ENCODE measurements at places on chromosomes 16 and 17. TPM values are rescaled to one million over a fixed set of nuclear protein-coding genes. Genes with fewer than 3 reads are reported as not detected.
A peak's percentile ranks its signal among the peaks of the same experiment; 100 is the strongest.

DNA sequence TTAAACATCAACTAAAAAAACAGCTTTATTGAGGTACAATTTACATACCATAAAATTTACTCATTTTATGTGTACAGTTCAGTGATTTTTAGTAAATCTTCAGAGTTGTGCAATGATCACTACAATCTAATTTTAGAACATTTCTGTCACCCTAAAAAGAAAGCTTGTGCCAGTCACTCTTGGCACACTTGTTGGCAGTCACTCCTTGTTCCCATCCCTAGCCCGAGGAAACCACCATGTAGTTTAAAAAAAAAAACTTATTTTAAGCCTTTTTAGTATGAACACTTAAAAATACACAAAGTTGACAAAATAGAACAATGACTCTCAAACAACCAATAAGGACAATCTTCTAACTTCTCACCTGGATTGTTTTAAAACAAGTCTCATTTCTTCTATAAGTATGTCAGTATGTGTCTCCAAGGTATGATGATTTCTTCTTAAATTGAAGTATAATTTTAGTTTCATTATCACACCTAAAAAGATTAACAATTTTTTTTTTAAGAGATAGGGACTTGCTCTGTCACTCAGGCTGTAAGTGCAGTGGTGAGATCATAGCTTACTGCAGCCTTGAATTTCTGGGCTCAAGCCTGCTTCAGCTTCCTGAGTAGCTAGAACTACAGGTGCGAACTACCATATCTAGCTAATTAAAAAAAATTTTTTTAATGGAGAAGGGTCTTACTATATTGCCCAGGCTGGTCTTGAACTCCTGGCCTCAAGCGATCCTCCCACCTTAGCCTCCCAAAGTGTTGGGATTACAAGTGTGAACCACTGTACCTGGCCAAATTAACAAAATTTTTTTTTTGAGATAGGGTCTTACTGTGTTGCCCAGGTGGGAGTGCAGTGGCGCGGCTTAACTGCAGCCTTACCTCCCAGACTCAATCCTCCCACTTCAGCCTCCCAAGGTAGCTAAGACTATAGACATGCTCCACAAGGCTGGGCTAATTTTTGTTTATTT, 53.2 kb downstream of the PPM1E start:
- no peak for DNase-seq

GRCh38 chr16:77569406-77569805, 134.6 kb upstream of the ADAMTS18 start:
- DNase-seq: no peak

GRCh38 chr17:44360826-44361225, 2.8 kb downstream of the FAM171A2 start:
- DNase-seq: peak; percentile 94

DNA sequence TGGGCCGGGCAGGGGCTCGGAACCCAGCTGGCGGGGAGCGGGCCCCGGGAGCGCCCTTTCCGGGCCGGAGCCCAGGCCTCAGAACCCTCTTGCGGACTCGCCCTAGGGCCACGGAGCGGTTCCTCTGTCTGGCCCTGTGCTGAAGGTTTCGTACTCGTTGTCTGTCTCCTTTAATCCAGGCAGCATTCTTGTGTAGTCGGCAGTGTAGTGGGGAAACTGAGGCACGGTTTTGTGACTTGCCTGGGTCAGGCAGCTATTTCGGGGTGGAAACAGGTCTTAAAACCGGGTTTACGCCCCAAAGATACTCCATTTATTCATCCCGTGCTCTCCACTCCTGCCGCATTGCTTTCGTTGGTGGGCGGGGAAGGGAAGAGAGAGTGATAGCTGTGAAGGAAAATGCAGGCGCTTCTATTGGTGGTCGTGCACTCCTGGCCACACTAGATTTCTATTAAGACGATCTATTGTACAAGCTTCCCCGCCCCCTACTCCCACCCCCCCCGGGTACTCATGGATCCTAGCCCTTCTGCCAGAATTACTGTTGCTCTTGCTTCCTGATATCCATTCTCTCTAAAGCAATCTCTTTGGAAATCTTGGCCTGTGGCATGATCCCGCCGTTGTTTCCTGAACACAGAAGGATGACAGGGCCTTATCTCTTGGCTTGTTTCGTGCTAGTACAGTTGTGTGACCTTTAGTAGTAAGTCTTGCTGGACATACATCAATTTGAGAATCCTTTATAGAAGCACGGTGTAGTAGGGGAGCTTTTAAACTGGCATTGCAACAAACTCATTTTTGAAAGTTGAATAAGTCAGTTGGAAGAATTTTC, 751 bp downstream of the DCAF7 start:
- DNase-seq: no peak

DNA sequence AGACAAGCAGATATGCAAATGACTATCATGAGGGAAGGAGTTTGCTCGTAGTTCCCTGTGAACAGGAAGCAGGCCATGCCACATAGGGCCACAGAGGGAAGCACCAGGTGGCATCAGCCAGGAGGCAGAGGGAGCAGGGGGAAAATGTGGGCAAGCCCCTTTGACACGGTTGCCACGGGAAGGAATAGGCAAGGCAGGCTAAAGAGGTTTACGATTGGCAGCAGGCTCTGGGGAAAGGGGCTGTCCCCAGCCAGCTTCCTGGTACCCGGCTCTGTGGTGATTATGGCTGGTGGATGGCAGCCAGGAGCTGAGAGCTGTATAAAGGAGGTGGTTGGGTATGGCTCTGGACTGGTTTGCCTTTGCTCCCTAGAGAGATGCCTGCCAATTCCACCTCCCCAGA, 848 bp downstream of the CES3 start:
- DNase-seq: no peak

DNA sequence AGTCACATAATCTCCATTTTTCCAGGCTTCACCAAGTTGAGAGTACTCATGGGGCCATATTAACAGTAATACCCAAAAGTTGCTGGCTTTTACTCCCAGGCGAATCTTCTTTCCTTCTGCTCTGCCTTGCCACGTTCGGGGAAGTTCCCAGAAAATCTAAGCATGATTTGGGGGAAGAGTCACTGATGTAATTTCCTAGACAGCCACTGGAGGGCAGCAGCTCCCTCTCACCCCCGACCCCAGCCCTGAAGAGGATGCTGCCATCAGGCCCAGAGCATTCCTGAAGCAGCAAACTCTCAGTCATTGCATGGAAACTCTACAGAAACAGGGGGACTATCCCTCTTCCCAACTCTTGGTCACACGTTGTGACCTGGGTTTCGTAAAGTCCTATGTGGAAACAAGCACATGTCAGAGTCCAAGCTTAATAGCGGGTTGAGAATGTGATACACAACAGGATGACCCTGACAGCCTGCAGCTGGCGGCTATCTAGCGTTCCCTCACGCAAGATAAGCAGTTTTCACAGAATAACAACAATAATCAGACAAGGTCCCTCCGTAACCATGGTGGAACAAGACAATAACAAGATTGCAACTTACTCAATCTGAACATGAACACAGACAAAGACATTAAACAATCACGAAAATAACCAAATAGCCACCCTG, 43.8 kb upstream of the DHX40 start:
- DNase-seq: peak; percentile 79

GRCh38 chr16:23110257-23110899, 38.9 kb downstream of the USP31 start:
- no peak for DNase-seq

DNA sequence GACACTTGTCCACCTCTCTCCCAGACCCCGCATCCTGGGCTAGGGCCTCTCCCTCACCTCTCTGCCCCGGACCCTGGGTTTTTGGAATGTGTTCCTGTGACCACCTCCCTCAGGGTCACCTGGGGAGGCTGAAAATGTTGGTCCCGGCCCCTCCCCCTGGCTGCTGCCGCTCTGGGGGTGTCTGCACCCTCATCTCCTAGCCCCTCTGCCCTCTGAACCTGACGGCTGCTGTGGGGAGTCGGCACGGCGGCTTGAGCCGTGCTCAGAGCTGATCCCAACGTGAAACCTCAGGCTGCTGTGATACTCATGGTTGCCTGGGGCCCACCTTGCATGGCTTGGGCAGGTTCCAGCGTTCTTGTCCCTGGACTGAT, 42.8 kb downstream of the ADCY7 start:
- no peak for DNase-seq

Gene SLFN14
- total RNA-seq: not detected

Gene SLC5A10
- 0.05 TPM for total RNA-seq

Gene CDRT15
- total RNA-seq: not detected

Gene OR2C1
- 0.45 TPM for total RNA-seq

Gene CD79B
- 0.53 TPM for total RNA-seq

Gene TP53TG3D
- total RNA-seq: 0.15 TPM

Gene BOLA2B
- 35.8 TPM for total RNA-seq

Gene SPN
- 0.86 TPM for total RNA-seq

Gene MLST8
- 25.8 TPM for total RNA-seq
